ENCODE measurements at places on chromosomes 1 and 21.
A peak's percentile ranks its signal among the peaks of the same experiment; 100 is the strongest.

GRCh38 chr1:55870106-55870505, 654.9 kb upstream of the USP24 start:
- DNase-seq = no peak

- no peak for DNase-seq
These were observed 4.7 kb downstream of the GPR137B start for GRCh38 chr1:236147068-236147467.

- no peak for DNase-seq
These were observed 34.9 kb downstream of the AADACL4 start for GRCh38 chr1:12678820-12679219.

DNA sequence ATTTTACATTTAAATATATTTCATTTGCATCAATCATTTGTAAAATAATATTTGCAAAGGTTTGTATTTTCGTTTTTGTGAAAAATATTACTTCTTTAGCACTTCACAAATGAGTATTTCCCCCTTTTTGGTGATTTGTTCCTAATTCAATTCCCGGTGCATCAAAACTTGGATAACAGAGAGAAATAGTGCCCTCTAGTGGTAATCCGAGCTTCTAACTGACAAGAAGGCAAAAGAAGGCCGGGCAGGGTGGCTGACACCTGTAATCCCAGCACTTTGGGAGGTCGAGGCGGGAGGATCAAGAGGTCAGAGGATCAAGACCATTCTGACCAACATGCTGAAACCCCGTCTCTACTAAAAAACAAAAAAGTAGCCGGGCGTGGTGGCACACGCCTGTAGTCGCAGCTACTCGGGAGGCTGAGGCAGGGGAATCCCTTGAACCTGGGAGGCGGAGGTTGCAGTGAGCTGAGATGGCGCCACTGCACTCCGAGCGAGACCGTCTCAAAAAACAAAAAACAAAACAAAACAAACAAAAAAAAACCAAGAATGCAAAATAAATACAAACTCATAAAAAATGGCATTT, 137.7 kb downstream of the COL11A1 start:
- no peak for DNase-seq

GRCh38 chr1:109530457-109531087, 9.1 kb upstream of the GPR61 start:
- DNase-seq = no peak

DNA sequence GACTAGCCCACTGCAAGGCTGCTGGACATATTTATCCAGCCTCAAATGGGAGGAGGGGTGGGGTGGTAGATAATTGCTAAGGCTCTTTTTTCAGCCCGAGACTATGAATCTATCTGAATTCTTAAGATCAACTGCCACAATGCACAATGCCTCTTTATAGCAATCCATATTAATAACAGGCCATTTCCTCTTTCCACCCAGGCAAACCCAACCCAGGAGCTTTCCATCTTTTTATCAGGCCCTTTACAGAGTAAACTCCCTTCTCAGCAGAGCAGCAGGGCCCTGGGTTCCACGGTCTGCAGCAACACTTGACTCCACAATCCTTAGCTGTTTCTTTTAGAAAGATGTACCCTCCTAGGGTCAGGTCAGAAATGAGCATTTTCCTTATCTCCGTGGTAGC, 806 bp downstream of the DDOST start:
- DNase-seq = no peak

GRCh38 chr1:94634977-94635416, 93.4 kb upstream of the F3 start:
- DNase-seq = no peak

- DNase-seq = no peak
These were observed 60.9 kb downstream of the IL23R start for GRCh38 chr1:67227196-67227595.

DNA sequence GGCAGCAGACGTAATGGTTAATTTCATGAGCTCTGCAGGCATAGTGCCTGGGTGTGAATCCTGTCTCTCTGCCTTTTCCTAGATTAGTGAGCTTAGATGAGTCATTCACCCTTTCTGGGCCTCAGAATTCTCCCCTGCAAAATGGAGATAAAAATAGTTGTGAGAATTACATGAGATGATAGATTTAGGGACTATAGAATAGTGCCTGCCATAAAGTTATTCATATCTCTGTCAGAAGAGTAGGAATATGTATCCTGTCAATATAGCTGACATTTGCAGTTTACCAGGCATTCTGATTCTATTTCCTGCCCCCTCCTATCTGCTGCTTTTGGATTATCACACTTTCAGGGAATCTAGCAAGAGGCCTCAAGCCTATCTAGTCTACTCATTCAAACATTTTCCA, 112.0 kb downstream of the PDE4B start:
- no peak for DNase-seq

GRCh38 chr1:116910379-116911187, 867 bp downstream of the PTGFRN start:
- peak; percentile 14 for DNase-seq

GRCh38 chr1:238457610-238458009, 566.9 kb upstream of the ZP4 start:
- no peak for DNase-seq

GRCh38 chr1:189657715-189658114, 819.9 kb downstream of the BRINP3 start:
- DNase-seq = no peak

DNA sequence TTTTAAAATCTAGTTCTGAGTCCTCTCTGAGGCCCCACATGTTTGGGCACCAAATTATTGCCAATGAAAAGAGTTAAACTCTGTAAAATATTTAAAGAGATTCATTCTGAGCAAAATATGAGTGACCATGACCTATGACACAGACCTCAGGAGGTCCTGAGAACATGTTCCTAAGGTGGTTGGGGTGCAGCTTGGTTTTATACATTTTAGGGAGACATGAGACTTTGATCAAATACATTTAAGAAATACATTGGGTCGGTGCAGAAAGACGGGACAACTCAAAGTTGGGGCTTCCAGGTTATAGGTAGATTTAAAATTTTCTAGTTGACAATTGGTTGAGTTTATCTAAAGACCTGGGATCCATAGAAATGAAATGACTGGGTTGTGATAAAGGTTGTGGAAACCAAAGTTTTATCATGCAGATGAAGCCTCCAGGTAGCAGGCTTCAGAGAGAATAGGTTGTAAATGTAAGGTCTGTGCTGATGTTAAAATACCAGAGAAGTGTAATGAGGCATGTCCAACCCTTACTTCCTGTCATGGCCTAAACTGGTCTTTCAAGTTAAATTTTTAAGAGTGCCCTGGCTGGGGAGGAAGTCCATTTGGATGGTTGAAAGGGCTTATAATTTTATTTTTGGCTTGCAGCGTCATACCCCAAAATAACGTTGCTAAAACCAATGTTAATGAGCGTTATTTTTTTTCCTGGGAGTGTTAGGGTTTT, 274.9 kb downstream of the NUF2 start:
- no peak for DNase-seq

GRCh38 chr1:218473522-218473921, 128.4 kb downstream of the TGFB2 start:
- DNase-seq = no peak

DNA sequence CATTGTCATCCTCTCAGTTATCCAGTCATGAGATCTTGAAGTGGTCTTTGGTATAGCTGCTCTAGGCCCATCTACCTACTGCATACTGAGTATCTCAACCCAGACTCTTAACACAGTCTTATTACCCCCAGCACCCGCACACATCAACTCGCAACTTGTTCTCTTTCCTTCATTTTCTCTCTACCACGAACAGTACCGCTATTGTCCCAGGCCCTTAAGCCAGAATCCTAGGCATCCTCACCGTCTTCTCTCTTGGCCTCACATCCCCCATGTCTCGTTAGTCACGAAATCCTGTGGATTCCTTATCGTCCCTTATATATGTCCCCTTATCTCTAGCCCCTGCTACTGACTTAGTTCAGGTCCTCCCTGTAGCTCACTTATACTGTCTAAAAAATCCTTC, 126.4 kb downstream of the TMEM53 start:
- no peak for DNase-seq

GRCh38 chr1:203342192-203342940, 8.6 kb downstream of the FMOD start:
- peak; percentile 49 for DNase-seq

DNA sequence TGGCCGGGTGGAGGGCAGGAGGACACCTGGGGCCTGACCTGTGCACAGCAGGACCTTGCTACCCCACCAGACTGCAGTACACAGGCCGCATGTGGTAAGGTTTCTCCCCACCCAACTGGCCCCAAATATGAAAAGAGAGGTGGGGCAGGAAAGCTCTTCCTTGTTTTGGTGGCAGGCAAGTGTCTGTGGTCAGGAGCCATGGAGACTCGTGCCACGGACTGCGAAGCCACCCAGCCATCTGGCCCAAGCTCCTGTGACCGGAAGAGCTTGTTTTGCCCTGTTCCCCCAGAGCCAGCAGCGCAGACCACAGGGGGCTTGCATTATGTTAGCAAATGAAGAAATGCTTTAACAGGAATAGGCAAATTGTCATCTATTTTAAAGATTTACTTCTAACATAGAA, 54.9 kb downstream of the OLIG1 start:
- no peak for DNase-seq

- no peak for DNase-seq
These were observed 2.2 kb upstream of the FRRS1 start for GRCh38 chr1:99768524-99769245.

- no peak for DNase-seq
These were observed 1.9 kb downstream of the OLIG1 start for GRCh38 chr21:33071770-33072306.

DNA sequence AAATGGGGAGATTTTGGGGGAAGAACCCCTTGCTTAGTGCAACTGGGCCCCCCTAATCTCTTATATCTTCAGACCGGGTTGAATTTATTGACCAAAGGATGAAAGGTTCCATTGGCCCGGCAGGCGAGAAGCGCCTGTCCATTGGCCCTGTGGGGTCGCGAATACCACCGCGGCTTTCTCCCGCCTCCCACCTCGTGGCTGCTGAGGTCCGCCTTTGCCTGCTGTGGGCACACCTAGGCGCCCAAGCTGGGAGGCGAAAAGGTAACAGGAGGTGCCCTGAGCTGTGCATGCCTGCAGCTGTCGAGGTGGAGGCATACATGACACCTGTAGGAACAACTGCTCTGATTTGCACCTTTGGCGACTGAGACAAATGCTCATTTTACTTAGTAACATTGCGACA, 21.1 kb upstream of the FLG2 start:
- DNase-seq = no peak

- no peak for DNase-seq
These were observed 81.6 kb upstream of the AK4 start for GRCh38 chr1:65066419-65066765.

- DNase-seq = no peak
These were observed 36.5 kb downstream of the ZMYND12 start for GRCh38 chr1:42419126-42419821.

- DNase-seq = no peak
These were observed 38.1 kb downstream of the PLEKHA6 start for GRCh38 chr1:204321665-204322064.

DNA sequence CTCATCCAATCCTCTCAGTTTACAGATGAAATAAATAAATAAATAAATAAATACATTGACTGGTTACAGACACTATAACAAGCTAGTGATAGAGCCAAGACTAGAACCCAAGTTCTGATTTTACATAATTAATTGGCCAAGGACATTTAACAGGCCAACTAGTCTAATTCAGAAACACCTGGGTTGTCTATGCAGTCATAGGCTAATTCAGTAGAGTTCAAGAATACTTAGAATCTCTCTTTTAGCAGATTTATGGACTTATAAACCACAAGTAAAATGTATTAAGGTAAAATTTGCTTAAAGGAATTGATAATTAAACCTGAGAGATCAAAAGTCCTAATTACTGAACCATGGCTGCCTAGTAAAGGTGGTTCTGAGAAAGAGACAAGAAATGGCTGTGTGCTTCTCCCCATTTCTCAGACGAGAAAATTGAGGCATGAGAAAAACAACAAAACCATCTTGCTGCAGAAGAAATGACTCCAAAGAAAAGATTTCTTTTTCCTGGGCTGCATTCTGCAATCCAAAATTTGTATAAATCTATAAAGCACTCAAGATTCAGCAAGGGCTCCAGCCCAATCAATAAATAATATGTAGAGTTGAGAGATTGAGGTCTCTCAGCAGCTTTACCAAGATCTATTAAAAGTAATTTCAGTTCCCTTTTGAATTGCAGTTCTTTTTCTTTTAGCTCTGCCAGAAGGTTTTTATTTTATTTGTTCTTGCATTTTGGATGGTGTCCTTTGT, 98.3 kb downstream of the DUSP10 start:
- DNase-seq = no peak

- DNase-seq = no peak
These were observed 8.1 kb upstream of the SFT2D2 start for GRCh38 chr1:168217664-168218063.

All from activated T-cell treated with anti-CD3 and anti-CD28 coated beads for 4 hours (primary cell).